ENCODE measurements at places on chromosomes 6 and 20.
A peak's percentile ranks its signal among the peaks of the same experiment; 100 is the strongest.

DNA sequence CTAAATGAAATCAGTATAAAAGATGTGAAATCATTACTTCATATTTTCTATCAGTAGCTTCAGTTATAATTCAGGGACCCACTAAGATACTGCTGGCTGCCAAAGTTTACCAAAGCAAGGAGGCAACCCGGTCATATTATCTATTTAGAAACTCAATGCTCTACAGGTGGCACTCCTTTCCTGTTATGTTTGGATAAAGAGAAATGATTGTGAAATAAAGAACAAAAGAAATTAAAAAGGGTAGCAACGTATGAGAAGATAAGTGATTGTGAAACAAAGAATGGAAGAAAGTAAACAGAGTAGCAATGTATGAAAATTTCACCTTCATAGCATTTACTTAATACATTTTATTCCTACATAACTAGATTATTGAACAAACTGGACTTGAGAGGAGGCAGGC is 45.2 kb downstream of the RSPH3 start:
- no peak for DNase-seq

GRCh38 chr20:14956026-14956425 is 618.6 kb upstream of the FLRT3 start:
- DNase-seq: peak; percentile 33

DNA sequence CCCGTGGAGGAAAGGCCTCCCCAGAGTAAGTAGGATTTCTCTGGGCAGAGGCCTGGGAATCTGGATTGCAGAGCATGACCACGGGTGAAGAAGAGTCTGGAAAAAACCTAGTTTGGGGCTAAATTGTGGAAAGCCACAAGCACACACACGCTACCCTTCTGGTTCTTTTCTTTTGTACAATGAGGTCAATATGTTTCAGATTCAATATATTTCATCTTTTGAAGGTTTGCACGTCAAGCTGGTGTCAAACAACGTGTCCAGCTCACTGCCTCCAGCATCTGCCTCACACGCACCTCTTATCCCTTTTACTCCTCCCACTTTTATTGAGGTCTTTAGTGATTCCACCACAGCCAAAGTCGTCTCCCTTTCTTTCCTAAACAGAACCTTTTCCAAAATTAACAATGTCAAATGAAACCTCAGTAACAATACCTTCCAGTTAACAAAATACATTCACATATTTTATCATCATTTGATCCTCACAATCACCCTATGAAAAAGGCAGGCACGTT is 773 bp upstream of the EPB41L2 start:
- DNase-seq: no peak

GRCh38 chr6:111540681-111541025 is 57.6 kb upstream of the REV3L start:
- DNase-seq: no peak

- DNase-seq: no peak
Observed at GRCh38 chr6:67897998-67898607, 737.0 kb upstream of the ADGRB3 start.

DNA sequence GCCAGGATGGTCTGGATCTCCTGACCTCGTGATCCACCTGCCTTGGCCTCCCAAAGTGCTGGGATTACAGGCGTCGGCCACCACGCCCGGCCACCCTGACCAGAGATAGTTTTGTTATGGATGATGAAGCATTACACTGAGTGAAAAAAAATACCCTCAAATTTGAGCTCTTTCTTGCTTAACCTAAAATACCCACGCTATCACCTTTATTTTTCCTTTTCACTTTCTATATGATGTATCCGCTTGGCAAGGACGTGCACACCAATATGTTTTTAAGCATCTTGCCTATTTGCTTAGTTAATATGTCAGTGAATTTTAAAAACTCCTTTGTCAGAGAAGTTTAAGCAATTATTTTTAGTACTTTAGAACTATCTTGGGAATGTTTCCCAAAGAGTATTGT is 150.4 kb downstream of the INSM1 start:
- DNase-seq: no peak

DNA sequence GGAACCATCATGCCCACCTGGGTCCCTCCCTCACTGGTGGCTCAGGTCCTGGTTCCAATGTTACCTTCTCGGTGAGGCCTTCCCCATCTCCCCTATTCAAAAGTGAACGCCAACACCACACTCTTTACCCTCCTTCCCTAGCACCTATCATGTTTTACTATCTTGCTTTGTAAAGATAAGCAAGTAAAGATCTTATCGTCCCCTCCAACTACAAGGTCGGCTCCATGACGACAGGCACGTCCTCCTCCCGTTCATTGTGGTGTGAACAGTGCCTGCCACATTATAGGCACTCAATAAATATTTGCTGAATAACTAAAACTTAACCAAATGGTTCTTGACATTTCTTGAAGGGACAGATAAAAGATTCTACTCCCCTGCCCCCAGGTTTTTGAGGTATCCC is 147.1 kb downstream of the PREX1 start:
- no peak for DNase-seq

DNA sequence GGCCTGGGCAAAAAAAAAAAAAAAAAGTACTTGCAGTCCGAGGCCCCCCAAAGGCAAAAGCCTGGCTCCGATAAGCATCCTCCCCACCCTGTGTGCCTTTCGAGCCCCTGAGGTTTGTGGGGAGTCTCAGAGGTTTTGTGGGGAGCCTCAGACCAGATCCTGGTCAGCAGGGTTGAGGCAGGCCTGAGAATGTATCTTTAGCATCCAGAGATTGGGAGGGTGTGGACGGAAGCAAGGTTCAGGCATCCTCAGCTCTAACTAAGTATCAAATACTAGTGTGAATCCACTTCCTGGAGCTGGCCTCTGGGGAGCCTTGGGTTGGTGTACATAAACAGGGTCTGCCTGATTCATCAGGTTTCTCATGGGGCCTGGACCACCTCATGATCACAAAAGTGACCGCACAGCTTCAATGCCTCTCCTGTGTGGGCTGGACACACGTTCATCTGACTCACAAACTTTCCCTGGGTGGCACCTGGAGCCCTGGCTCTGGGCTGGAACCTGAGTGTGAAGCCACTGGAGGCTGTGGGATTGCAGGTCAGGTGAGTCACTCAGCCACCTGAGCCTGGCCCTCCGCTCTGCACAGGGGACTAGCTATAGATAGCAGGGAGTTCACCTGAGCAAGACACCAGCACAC is 24.4 kb downstream of the PCMTD2 start:
- no peak for DNase-seq

- DNase-seq: no peak
Observed at GRCh38 chr6:12585497-12585958, 131.0 kb upstream of the PHACTR1 start.

DNA sequence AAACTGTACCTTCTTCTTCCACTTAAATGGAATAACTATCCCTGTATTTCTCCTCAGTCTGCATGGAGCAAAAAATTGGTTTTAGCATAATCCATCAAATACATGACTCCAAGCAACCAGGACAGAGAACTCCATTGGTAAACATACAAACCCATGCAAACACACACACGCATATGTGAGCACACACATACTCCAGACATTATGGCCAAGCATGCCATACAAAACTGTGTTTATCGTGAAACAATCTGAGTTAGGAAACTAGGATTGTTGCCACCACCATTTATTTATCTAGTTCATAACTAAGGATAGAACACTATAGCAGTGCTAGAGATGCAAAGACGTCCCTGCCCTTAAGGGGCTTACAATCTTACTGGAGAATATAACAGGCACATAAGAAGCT is 206.0 kb upstream of the SHLD1 start:
- DNase-seq: no peak

- DNase-seq: peak; percentile 1
Observed at GRCh38 chr6:133502441-133503335, 261.5 kb downstream of the EYA4 start.

- DNase-seq: no peak
Observed at GRCh38 chr6:107532706-107533105, 42.8 kb downstream of the SOBP start.

- no peak for DNase-seq
Observed at GRCh38 chr6:19812512-19813119, 24.6 kb upstream of the ID4 start.

GRCh38 chr20:32848846-32849245 is 9.9 kb upstream of the EFCAB8 start:
- no peak for DNase-seq

- DNase-seq: no peak
Observed at GRCh38 chr6:74480561-74480960, 725.3 kb downstream of the COL12A1 start.

DNA sequence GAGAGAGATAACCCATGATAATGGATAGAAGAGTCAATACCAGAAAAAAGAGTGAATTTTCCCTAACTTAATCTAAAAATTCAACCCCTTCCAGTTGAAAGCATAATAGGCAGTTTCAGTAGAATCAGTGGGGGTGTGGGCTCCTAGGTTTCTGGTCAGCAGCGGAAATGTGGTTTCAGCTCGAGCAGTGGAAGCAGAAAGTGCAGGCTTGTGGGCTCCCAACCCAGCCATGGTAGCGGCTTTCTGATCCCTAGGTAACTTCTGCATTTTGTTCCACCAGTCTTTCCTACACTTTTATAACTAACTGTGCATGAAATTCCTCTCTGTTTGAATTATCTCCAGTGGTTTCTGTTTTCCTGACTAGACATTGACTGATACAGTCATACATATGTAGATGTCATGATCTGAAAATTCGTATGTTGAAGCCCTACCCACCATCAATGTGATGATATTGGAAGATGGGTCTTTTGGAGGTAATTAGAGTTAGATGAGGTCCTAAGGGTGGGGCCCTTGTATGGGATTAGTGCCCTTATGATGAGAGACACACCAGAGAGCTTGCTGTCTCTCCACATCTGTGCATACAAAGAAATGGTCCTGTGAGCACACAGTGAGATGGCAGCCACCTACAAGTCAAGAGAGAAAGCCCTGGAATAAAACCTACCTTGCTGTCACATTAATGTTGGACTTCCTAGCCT is 6.5 kb upstream of the DDO start:
- no peak for DNase-seq

All from NCI-H2081 (cell line).